ENCODE measurements at places on chromosomes 4 and X. TPM values are rescaled to one million over a fixed set of nuclear protein-coding genes. Genes with fewer than 3 reads are reported as not detected.
A peak's percentile ranks its signal among the peaks of the same experiment; 100 is the strongest.

GRCh38 chr4:103915224-103915869 is 195.6 kb upstream of the TACR3 start:
- no peak overlapping the region for H3K4me3 ChIP-seq
- no peaks in the 10 kb centered on the region for H3K27me3 ChIP-seq
- DNase-seq, result peak; percentile 31
- H3K36me3 ChIP-seq, result no peaks in the 10 kb centered on the region

- H3K36me3 ChIP-seq, result no peaks in the 10 kb centered on the region
- no peak overlapping the region for H3K27ac ChIP-seq
- no peak overlapping the region for H3K4me3 ChIP-seq
- H3K27me3 ChIP-seq, result no peaks in the 10 kb centered on the region
Measured at GRCh38 chr4:7987148-7987989, 47.7 kb upstream of the AFAP1 start.

Gene AMOT
- 2.1 TPM for total RNA-seq

Gene ARHGEF38
- total RNA-seq, result not detected

GRCh38 chr4:648579-649292 is 23.4 kb downstream of the PDE6B start:
- DNase-seq, result no peak
- no peak overlapping the region for H3K27ac ChIP-seq
- no peaks in the 10 kb centered on the region for H3K36me3 ChIP-seq
- no peaks in the 10 kb centered on the region for H3K4me1 ChIP-seq

GRCh38 chr4:24032371-24032989 is 142.6 kb upstream of the PPARGC1A start:
- H3K36me3 ChIP-seq, result no peaks in the 10 kb centered on the region
- no peaks in the 10 kb centered on the region for H3K4me1 ChIP-seq
- no peak for DNase-seq

Gene XG
- 7.7 TPM for total RNA-seq

DNA sequence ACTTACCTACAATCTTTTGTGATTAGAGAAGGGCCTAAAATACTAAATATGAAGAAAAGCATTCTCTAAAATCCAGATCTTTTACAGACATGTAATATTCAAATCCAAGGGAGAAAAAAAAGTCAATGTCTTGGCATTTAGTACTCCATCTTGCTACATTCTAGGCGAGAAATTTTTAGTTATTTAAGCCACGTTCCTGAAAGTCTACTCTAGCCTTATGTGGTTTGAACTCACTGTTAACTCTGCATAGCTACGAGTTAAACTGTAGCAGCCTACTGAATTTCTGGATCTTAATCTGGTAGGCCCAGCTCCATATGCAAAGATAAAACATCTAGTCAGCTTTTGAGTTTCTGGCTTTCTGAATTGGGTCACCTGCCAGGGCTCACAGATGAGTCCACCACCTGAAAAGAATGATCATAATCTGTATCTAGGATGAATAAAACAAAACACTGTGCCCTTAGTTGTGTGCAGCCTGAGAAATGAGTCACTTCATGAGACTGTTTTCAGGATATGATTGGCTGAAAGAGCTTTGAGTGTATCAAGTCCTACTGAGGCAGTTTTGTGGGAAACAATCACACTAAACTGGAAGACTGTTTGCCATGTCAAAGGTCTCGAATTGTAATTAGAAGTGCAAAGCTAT is 3.2 kb upstream of the NEK1 start:
- no peak overlapping the region for H3K4me3 ChIP-seq
- H3K27me3 ChIP-seq, result no peaks in the 10 kb centered on the region
- peaks cover 6% of the 10 kb centered on the region for H3K4me1 ChIP-seq
- no peak overlapping the region for H3K27ac ChIP-seq
- no peaks in the 10 kb centered on the region for H3K36me3 ChIP-seq
- no peak for DNase-seq

Gene ARAP2
- 0.20 TPM for total RNA-seq

- H3K4me1 ChIP-seq, result no peaks in the 10 kb centered on the region
- H3K27me3 ChIP-seq, result no peaks in the 10 kb centered on the region
- H3K36me3 ChIP-seq, result no peaks in the 10 kb centered on the region
- no peak overlapping the region for H3K4me3 ChIP-seq
- no peak overlapping the region for H3K27ac ChIP-seq
- DNase-seq, result no peak
Measured at GRCh38 chr4:99759988-99760387, 56.6 kb upstream of the DAPP1 start.

GRCh38 chrX:153306527-153307115 is 14.9 kb downstream of the PNMA6F start:
- H3K4me1 ChIP-seq, result no peaks in the 10 kb centered on the region
- H3K36me3 ChIP-seq, result no peaks in the 10 kb centered on the region
- peaks cover 12% of the 10 kb centered on the region for H3K27me3 ChIP-seq
- no peak overlapping the region for H3K27ac ChIP-seq
- no peak for DNase-seq
- no peak overlapping the region for H3K4me3 ChIP-seq

Gene C1QTNF7
- total RNA-seq, result not detected

- no peaks in the 10 kb centered on the region for H3K27me3 ChIP-seq
- peak; percentile 49 for DNase-seq
- no peak overlapping the region for H3K27ac ChIP-seq
- H3K4me1 ChIP-seq, result no peaks in the 10 kb centered on the region
Measured at GRCh38 chr4:121421594-121421993, 40.8 kb upstream of the QRFPR start.

DNA sequence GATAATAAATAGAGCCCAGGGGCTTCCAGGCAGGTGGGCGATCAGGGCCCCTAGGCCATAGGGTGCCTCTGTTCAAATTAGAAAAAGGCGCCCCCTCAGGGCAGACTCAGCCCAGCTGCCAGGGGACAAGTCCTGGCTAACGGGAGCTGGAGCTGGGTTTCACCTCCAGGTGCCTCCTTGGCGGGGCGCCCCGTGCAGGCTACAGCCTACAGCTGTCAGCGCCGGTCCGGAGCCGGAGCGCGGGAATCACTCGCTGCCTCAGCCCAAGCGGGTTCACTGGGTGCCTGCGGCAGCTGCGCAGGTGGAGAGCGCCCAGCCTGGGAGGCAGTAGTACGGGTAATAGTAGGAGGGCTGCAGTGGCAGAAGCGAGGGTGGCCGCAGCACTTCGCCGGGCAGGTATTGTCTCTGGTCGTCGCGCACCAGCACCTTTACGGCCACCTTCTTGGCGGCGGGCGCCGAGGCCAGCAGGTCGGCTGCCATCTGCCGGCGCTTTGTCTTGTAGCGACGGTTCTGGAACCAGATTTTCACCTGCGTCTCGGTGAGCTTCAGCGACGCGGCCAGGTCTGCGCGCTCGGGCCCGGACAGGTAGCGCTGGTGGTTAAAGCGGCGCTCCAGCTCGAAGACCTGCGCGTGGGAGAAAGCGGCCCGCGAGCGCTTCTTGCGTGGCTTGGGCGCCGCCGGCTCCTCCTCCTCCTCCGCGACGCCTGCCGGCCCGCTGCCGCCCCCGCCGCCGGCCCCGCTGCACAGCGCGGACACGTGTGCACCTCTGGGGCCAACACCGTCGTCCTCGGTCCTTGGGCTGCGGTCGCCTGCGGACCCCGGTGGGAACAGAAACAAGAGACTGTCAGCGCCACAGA is 2.4 kb downstream of the NKX3-2 start:
- no peak overlapping the region for H3K27ac ChIP-seq
- peaks cover 5% of the 10 kb centered on the region for H3K4me1 ChIP-seq
- H3K27me3 ChIP-seq, result no peaks in the 10 kb centered on the region
- H3K4me3 ChIP-seq, result no peak overlapping the region
- no peak for DNase-seq
- H3K36me3 ChIP-seq, result no peaks in the 10 kb centered on the region

Gene PPP2R2C
- 0.20 TPM for total RNA-seq

Gene SYN1
- total RNA-seq, result 9.2 TPM

- H3K27me3 ChIP-seq, result no peaks in the 10 kb centered on the region
- DNase-seq, result no peak
- H3K36me3 ChIP-seq, result no peaks in the 10 kb centered on the region
- H3K4me1 ChIP-seq, result peaks cover 20% of the 10 kb centered on the region
- H3K4me3 ChIP-seq, result no peak overlapping the region
Measured at GRCh38 chr4:2259036-2259540, 2.8 kb downstream of the MXD4 start.

Gene POF1B
- not detected for total RNA-seq

DNA sequence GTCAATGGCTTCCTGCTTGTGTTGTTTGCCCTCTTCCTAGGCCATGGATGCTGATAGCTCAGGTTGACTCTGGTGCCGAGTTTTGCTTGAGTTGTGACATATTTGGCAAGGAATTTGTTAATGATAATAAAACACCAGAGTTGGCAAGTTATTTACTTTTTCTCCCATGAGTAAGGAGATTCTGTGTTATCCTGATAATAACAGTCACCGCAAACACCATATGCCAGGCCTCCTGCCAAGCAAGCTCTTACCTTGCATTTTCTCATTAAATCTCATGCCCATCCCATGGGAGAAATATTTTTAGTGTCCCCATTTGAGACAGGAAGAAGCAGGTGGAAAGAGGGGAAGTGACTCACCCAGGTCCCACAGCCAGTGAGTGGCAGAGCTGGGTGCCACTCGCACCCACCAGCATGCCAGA is 67.4 kb upstream of the CLCN4 start:
- no peak overlapping the region for H3K4me3 ChIP-seq
- no peaks in the 10 kb centered on the region for H3K4me1 ChIP-seq
- H3K27ac ChIP-seq, result no peak overlapping the region
- H3K27me3 ChIP-seq, result no peaks in the 10 kb centered on the region
- peaks cover 4% of the 10 kb centered on the region for H3K36me3 ChIP-seq

DNA sequence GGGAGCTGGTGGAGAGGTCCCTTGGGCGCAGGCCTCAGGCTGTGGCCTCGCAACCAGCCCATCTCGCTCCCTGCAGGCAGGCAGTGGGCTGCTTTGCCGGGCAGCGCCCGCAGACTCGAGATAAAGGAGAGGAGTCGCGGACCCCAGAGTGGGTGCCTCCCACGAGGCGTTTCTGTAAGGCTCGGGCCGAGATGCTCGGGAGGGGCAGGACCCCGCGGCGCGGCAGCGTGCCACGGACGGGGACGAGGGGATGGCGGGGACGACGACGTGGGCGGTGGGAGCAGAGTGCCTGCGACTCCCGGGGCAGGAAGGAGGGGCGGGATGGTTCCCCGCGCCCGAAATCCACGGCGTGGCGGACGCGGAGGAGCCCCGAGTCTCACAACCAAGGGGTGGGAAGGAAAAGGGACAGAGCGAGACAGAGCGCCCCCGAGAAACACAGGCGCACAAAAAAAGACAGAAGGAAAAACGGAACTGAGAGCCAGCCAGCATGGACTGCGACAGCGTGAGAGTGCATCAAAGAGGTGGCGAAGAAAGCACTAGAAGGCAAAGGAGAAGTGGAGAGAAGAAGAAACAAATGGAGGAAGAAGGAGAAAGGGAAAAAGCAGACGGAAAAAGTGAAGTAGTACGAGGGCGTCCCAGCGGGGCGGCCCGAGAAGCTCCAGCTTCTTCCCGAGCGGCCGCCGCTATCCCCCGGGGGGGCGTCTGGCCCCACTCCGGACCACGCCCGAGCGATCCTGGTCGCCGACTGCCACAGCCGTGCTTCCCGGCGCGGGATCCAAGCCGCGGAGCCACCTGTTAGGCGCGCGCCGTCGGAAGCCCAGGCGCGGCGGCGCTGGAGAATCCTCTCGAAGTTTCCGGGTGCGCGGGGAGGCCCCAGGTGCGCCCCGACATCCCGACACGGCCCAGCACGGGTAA is 1.5 kb downstream of the BEND4 start:
- H3K27me3 ChIP-seq, result peaks cover 98% of the 10 kb centered on the region
- peaks cover 12% of the 10 kb centered on the region for H3K4me1 ChIP-seq
- H3K27ac ChIP-seq, result no peak overlapping the region
- DNase-seq, result no peak
- H3K4me3 ChIP-seq, result peak overlapping the region; percentile 50
- no peaks in the 10 kb centered on the region for H3K36me3 ChIP-seq

DNA sequence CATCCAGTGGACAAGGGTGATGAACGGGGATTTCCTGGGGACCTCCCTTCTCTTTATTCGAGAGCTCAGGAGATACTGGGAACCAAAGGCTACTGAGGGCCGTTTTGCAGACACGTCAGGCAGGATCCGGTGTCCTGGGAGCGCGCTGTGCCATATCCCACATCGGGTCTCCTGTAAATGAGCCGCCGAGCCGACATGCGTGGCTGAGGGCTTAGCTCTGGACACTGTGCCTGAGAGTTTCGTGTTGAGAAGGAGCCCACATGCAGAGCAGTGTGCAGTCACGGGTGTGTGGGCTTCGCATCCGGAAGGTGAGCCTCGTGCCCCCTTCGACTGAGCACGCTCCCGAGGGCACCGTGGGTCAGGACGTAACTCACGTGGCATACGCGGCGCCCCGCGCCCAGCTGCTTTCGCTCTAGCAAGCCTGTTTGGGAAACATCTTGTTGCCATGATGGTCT is 28.5 kb upstream of the HGFAC start:
- H3K4me3 ChIP-seq, result no peak overlapping the region
- DNase-seq, result no peak
- no peak overlapping the region for H3K27ac ChIP-seq
- H3K4me1 ChIP-seq, result peaks cover 18% of the 10 kb centered on the region
- H3K27me3 ChIP-seq, result no peaks in the 10 kb centered on the region
- peaks cover 12% of the 10 kb centered on the region for H3K36me3 ChIP-seq

Gene PNMA5
- not detected for total RNA-seq

Gene CXCL10
- total RNA-seq, result 1.0 TPM

DNA sequence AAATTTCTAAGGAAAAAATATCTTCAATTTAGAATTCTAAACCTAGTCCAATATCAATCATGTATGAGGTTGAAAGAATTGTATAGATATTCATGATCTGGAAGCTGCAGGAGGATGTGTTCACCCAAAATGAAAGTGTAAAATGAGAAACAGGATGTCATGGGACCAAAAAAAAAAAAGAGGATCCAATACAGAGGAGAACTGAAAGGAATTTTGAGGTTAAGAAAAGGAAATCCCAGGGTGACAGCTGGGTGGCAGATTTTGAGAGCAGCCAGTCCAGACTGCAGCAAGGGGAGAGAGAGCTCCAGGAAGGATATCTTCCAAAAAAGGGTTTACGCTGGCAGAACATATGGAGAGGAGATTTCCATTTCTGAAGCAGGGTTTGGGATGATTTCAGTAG is 38.9 kb downstream of the TLR10 start:
- no peak overlapping the region for H3K4me3 ChIP-seq
- no peak overlapping the region for H3K27ac ChIP-seq

DNA sequence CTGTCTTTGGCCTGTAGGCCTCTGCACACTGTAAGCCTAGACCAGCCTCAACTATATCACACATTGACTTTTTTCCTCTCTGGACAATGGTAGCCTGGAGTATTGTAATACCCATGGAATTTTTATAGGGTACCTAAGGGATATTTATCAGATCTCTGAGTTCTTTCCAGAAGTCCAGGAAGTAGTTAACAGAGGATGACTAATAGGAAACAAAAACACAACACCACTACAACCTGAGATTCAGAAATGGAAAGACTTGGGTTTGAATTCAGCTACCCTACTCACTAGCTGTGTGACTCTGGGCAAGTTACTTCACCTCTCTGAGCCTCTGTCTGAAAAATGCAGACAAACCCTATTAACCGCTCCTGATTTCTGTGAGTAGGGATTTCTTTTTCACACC is 7.7 kb upstream of the STX18 start:
- no peaks in the 10 kb centered on the region for H3K36me3 ChIP-seq
- no peaks in the 10 kb centered on the region for H3K4me1 ChIP-seq
- no peak overlapping the region for H3K4me3 ChIP-seq
- no peaks in the 10 kb centered on the region for H3K27me3 ChIP-seq

- H3K36me3 ChIP-seq, result no peaks in the 10 kb centered on the region
- H3K27ac ChIP-seq, result no peak overlapping the region
- no peaks in the 10 kb centered on the region for H3K27me3 ChIP-seq
- no peak overlapping the region for H3K4me3 ChIP-seq
Measured at GRCh38 chrX:130788786-130789581, 114.0 kb downstream of the ENOX2 start.

All from A673 (cell line).